NCI-H1436 treated with DMSO at 0.1 percent for 48 hours (cell line): ENCODE measurements at places on chromosomes 6 and 20.

GRCh38 chr6:168905451-168906090, 348.1 kb downstream of the THBS2 start:
- DNase-seq: no peak

DNA sequence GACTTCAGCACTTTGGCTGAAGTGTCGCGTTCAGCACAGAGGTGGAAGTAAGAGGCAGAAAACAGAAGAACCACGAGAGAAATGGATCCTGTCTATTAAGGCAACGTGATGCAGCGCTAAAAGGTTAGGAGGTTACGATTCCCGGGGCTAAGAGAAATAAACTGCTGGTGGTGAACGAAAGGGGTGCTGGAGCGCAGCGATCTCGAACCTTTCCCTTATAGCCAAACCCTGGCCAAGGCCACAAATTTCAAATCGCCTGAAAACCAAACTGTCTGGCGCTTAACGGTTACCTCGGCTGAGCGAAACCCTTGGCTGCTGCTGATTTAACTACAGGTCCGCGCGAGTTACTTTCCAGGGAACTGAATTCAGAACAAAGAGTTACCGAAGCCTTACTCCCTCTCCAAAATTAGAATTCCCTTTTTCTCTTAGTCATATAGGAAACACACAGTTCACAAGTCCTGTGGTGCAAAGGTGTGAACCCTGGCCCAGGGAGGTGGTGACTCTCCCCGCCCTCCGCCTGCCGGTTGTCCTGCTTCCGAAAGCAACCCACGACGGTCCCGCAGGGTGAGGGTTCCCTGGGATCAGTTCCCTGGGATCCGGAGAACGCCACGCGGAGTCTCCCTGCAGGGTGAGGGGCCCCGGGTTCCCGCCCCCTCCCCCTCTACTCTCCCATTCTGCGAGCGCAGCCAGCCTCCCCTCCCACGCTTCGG, 1.3 kb upstream of the SLC35D3 start:
- DNase-seq: no peak

DNA sequence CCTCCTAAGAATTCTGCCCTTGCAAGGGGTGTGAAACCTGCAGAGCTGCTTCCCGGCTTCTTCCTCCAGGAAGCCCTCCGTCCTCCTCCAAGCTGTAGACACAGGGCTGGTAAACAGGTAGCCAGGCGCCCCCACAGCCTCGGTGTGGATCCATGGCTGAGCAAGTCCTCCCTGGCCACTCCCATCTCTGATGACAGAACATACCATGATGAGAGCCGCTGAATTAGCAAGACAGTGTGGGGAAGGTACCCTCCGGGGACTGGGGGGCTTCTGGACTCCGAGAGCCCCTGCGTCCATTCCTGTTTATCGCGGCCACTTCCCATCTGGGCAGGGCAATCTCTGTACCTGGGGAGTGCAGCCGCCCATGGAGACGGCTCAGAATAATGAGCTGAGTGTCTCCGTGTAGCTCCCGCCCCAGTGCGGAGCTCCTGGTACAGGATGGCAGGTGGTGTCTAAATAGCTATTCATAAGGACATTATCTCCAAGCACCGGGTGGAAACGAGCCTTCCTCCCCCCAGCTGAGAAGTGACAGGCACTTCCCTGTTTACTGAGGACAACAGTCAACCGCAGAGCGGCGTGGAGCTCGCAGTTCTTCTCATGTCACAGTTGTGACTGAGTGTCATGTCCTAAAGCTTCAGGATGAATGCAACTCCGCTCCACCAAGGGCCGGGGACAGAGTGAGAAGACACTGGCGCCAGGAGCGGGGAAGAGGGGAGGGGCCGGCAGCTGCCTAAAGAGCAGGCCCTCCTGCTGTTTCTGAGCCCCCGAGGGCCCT, 22.7 kb upstream of the NTSR1 start:
- peak; percentile 72 for DNase-seq

GRCh38 chr20:41258474-41258873, 59.1 kb downstream of the ZHX3 start:
- no peak for DNase-seq

DNA sequence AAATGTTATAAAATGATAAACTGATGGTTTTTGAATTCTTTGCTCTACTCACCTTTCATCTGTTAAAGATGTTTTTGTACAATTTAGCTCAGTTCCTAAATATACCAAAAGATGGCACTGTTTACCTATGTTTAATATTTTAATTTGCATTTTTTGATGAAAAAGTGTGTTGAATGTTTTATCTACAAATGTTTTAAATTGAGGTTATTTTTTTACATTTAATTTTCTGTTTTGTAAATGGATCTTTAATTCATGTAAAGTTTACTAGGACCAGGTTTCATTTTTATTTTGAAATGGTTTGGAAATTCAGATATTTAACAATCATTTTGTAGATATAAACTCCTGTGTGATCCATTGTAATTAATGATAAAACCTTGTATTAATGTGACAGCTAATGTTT, 30.0 kb downstream of the CDKAL1 start:
- DNase-seq: peak; percentile 49

GRCh38 chr6:1118287-1118647, 193.6 kb upstream of the FOXQ1 start:
- DNase-seq: no peak

GRCh38 chr20:9808166-9808565, 30.7 kb downstream of the PAK5 start:
- DNase-seq: no peak

DNA sequence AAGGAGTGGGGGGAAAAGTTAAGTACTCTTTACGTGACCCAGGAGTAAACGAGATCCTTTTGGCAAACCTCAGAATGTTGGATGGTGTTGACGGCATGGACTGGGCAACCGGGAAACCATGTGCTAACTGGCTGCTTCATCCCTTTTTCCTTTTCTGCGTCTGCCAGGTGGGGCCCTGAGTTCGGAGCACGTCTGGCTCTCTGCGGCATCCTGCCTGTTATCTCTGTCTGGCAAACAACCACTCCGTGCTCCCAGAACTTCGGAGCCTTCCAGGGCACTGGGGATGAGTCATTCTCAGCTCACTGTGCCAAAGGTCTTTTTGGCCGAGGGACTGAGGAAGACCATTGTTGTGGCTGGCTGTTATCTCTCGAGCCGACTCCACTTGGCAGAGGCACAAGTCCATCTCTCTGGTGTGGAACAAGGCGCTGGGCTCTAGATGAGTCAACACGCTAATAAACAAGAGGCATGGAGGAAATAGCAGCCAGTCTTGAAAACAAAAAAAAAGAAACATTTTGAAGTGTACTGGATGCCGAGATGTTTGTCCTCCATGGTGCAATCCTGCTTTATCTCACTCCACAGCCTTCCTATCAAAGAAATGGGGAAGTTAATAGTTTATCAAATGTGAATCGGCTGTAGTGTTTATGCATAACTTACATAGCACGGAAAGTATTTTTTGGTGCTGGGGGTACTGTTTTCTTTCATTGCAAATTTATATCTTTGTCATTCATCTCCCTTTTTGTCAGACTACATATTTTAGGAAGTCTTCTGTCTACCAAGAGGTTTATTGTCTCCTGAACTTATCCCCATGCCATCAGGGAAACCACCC, 64.6 kb upstream of the TXNDC5 start:
- no peak for DNase-seq
